Body of pancreas (tissue), 4 donors: ENCODE measurements at places on chromosomes 2 and 18. TPM values are rescaled to one million over a fixed set of nuclear protein-coding genes. Genes with fewer than 3 reads are reported as not detected.

The MYOM1 gene
- 21.8 TPM for total RNA-seq

DNA sequence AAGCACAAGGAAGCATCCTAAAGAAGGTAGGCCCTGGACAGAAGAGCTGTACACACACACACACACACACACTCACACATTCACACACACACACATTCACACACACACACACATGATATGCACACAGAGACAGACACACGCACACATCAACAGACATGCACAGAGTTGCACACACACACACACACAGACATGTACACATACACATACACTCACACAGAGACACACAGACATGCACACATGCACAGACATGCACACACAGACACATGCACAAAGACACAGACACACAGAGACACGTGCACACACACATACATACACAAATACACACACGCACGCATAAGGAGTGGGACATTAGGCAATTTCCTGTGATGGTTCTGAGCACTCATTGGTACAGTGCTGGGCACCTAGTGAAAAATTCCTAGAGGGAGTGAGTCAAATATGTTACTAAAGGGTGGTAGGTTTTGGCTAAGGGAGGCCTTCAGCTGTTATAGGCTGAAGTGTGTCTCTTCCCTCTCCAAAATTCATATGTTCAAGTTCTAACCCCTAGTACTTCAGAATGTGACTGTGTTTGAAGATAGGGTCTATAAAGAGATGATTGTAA lies 26.4 kb downstream of the THNSL2 start:
- H3K27ac ChIP-seq: no peak overlapping the region
- H3K4me3 ChIP-seq: no peak overlapping the region
- H3K36me3 ChIP-seq: no peaks in the 10 kb centered on the region
- no peaks in the 10 kb centered on the region for H3K27me3 ChIP-seq

DNA sequence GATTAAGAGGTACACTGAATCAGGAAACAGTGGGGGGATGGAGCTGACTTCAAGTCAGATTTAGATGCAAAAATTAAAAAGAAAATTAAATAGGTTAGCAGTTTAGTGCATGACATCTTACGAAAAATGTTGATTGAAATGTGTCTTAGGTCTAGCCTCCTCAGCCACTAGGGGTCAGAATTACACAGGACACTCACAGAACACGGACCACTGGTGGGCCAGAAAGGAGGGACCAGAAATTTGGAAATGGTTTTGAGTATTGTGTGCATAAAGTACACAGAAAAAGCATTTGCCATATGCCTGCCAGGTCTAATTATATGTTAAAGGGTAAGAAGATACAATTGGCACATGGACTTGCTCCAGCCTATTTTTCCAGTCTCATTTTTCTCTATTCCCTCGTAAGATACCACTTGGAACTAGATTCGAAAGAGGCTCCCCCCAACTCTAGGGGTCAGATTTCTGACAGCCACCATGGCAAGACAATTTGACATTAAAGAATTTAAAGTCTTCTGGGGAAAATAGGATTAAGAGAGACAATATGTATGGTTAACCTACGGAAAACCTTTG lies 550.2 kb upstream of the SETBP1 start:
- DNase-seq: peak; percentile 14
- H3K36me3 ChIP-seq: no peaks in the 10 kb centered on the region
- H3K4me1 ChIP-seq: no peaks in the 10 kb centered on the region
- H3K27me3 ChIP-seq: no peaks in the 10 kb centered on the region

DNA sequence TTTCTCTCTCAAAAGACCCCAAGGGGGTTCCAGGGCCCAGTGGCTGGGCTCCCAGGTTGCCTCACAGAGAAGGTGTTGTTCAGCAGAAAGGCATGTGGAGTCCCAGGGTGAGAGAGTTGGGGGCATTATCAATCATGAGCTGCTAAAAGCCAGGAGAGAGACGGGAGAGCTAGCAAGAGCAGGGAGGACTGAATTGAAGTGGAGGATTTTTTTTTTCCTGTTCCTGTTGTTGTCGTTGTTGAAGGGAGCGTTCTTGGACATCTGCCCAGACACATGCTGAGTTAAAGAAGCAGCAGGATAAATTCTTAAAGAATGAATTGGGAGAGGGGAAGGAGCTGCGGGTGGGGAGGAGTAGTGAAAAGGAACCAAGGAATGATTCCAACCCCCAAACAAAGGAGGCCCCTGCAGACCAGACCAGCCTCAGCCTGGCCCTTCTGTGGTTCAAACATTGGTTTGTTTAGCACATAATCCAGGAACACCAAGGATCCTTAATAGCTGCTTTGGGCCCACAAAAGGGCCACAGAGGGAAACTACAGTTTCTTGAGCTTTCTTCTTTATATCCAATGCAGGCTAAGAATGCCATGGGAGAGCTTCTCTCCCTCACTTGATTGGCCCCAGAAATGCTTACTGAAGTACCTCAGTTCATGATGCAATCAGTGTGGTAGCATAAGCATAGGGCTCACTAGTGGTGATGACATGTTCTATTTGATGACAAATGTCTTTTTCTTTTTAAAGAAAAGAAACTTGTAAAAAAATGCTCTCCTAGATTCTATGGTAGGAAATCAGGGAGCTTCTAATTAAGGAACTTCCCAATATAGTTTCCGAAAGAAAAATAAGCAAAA lies 146.0 kb downstream of the SETBP1 start:
- H3K27ac ChIP-seq: peak overlapping the region; percentile 70
- no peaks in the 10 kb centered on the region for H3K36me3 ChIP-seq
- peak; percentile 76 for DNase-seq
- H3K4me1 ChIP-seq: peaks cover 53% of the 10 kb centered on the region
- H3K27me3 ChIP-seq: no peaks in the 10 kb centered on the region

DNA sequence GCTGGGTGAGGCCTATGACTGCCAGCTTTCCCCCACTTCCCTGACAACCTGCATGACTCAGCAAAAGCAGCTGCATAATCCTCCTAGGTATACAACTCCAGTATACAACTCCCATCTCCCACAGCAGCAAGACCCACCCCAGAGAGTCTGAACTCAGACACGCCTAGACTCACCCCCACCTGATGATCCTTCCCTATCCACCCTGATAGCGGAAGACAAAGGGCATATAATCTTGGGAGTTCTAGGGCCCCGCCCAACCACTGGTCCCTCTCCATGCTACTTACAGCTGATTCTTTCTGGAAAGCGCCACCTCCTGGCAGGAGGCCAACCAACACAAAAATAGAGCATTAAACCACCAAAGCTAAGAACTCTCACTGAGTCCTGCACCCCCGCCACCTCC lies 296.5 kb downstream of the DCC start:
- H3K27ac ChIP-seq: no peak overlapping the region
- no peaks in the 10 kb centered on the region for H3K36me3 ChIP-seq
- H3K27me3 ChIP-seq: no peaks in the 10 kb centered on the region
- peaks cover 7% of the 10 kb centered on the region for H3K4me1 ChIP-seq
- DNase-seq: no peak

- no peaks in the 10 kb centered on the region for H3K27me3 ChIP-seq
- no peak overlapping the region for H3K4me3 ChIP-seq
- peaks cover 5% of the 10 kb centered on the region for H3K4me1 ChIP-seq
- DNase-seq: no peak
- H3K27ac ChIP-seq: no peak overlapping the region
- H3K36me3 ChIP-seq: no peaks in the 10 kb centered on the region
These were observed 32.2 kb downstream of the ZAP70 start for GRCh38 chr2:97745474-97746174.
